Mucosa of gallbladder (tissue), 1 donor: ENCODE measurements at places on chromosomes 7 and 10. TPM values are rescaled to one million over a fixed set of nuclear protein-coding genes. Genes with fewer than 3 reads are reported as not detected.

EN2 gene
- total RNA-seq = not detected

ADARB2 gene
- 1.3 TPM for total RNA-seq

ANKMY2 gene
- 28.0 TPM for total RNA-seq

SFTPD gene
- 0.52 TPM for total RNA-seq

GRB10 gene
- 106 TPM for total RNA-seq

CAV2 gene
- total RNA-seq = 91.3 TPM

PRPS1L1 gene
- not detected for total RNA-seq

H2BK1 gene
- total RNA-seq = not detected

GPNMB gene
- total RNA-seq = 72.4 TPM

PLAC9 gene
- total RNA-seq = 8.5 TPM

LHFPL3 gene
- not detected for total RNA-seq

C10orf71 gene
- total RNA-seq = not detected

RPA3 gene
- total RNA-seq = 18.3 TPM

ACTR1A gene
- total RNA-seq = 96.4 TPM

RET gene
- total RNA-seq = 1.6 TPM

GIMAP8 gene
- total RNA-seq = 11.4 TPM

FAM20C gene
- 99.2 TPM for total RNA-seq

LFNG gene
- total RNA-seq = 31.3 TPM

SPDYE8 gene
- not detected for total RNA-seq

SMO gene
- total RNA-seq = 15.8 TPM

ELFN1 gene
- 1.4 TPM for total RNA-seq

TCAF2 gene
- 8.9 TPM for total RNA-seq

CHRM2 gene
- 71.2 TPM for total RNA-seq

SPDYE3 gene
- not detected for total RNA-seq

SH2D4B gene
- total RNA-seq = not detected

C10orf105 gene
- total RNA-seq = 0.06 TPM

CALML3 gene
- total RNA-seq = not detected

CUX1 gene
- 129 TPM for total RNA-seq

SPAM1 gene
- total RNA-seq = not detected

NRCAM gene
- 38.2 TPM for total RNA-seq

NKX2-3 gene
- 4.4 TPM for total RNA-seq

PROSER2 gene
- 8.8 TPM for total RNA-seq

AGMO gene
- total RNA-seq = 8.3 TPM

C10orf90 gene
- 0.20 TPM for total RNA-seq

SPDYE9 gene
- not detected for total RNA-seq

SLC13A1 gene
- total RNA-seq = 132 TPM

LRRC17 gene
- total RNA-seq = 10.6 TPM

MRPS16 gene
- 84.2 TPM for total RNA-seq

CAV1 gene
- 239 TPM for total RNA-seq

SFRP5 gene
- total RNA-seq = 584 TPM

SORBS1 gene
- total RNA-seq = 431 TPM

HOXA5 gene
- total RNA-seq = 0.81 TPM
